ENCODE measurements at places on chromosomes 2 and 18.
A peak's percentile ranks its signal among the peaks of the same experiment; 100 is the strongest.

DNA sequence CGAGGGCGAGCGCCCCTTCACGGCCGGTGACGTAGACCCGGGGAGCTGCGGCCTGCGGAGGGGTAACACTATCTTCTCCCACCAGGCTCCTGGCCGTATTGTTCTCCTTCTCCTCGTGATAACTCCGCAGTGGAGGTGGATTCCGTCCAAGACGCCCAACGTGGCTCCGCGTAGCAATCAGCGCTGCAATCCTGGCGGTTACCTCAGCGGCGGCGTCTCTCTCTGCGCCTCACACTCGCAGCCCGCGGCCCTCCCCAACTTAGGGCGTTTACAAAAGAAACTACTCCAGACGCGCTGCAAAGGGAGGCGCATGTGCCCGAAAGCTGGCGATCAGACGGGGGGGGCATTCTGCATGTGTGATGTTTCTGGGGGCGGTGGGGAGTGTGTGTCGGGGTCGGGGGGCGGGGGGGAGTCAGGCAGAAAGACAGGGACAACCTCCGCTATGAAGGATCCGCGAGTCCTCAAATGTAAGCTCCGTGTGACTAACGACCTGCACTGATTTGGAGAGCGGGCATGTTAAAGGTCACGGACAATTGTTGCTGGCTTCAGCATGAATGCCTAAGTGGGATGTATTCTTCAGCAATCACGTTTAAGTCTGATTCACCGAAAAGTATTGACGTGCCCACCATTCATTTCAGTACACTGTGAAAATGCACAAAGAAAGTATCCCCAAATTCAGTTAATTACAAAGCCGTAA is 1.3 kb upstream of the ZNF516 start:
- peak; percentile 72 for DNase-seq

DNA sequence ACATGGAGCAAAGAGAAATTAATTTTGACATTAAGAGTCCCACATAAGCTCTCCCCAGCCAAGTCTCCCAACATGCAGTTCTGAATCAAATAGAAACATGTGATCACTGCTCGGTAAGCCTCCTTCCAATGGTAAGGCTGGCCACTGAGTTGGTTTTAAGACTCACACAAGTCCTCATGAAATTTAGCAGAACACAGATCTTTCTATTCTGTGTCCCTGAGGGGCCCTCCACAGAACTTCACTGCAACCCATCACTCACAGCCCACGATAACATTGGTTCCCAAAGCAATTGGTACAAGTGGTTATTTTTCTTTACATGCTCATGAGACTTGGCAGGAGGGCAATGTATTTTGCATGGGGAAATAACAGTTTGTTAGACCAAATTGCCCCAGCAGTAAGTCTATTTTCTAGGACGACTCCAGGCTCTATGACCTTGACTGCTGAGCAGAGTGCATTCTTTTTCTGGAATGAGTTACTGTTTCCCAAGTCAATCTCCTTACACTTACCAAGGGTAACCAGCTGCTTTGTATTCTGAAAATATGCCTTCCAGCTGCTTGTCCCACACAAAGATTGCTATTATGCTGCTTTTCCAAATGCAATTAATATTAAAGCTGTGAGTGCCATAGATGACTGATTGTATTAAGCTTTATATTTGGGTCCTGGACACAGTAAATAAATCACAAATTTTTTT is 142.3 kb upstream of the TANK start:
- no peak for DNase-seq

DNA sequence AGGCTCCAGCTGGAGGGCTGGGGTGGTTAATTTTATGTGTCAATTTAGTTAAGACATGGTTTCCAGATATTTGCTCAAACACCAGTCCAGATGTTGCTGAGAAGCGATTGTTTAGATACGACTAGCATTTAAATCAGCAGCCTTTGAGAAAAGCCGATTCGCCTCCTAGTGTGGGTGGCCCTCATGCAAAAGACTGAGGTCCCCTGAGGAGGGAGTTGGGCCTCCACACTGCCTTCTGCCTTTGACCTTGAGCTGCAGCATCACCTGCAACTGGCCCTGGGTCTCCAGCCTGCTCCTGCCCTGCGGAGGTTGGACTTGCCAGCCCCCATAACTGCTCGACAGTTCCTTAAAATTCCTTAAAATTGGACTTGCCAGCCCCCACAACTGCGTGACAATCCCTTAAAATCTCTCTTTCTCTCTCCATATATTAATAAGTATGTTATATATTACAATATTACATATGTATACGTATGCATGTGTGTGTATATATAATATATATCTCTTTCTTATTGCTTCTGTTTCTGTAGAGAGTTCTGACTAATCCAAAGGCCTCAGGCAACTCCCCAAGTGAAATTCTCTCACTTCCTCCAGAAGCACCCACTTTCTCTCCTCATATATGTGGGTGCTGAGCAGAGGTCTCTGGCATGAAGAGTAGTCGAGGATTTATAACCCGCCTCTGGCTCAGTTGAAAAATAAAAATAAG is 14.4 kb downstream of the FBLN7 start:
- DNase-seq, result peak; percentile 45

- DNase-seq, result peak; percentile 69
Observed at GRCh38 chr2:71545572-71546274, 92.4 kb downstream of the DYSF start.

GRCh38 chr2:218465987-218466633 is 47.2 kb downstream of the VIL1 start:
- DNase-seq, result no peak

DNA sequence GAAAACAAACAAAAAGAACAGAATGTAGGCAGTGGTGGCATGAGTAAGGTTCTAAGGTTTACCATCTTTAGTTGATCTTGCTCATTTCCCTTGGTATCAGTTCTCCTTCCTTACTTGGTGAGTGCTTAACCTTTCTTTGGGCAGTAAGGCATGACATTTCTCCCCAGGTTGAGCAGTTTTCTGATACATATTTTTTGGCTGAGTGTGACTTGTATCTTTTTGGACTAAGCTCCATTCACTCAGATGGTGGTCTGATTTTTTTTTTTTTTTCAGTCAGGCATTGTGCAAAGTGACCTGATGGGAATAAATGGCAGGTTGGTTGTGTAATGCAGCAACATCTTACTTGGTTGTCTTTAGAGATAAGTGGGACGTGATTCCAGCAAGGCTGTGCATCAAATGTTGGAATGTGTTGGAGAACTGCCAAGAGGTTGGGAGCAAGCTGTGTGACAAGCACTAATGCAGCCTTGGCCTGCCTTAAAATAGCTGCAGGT is 15.1 kb downstream of the SPTBN1 start:
- no peak for DNase-seq

GRCh38 chr2:234305846-234306245 is 191.0 kb downstream of the ARL4C start:
- no peak for DNase-seq

GRCh38 chr2:46487667-46488335 is 8.4 kb downstream of the TMEM247 start:
- no peak for DNase-seq

GRCh38 chr2:123362671-123363440 is 662.2 kb upstream of the CNTNAP5 start:
- DNase-seq, result no peak

DNA sequence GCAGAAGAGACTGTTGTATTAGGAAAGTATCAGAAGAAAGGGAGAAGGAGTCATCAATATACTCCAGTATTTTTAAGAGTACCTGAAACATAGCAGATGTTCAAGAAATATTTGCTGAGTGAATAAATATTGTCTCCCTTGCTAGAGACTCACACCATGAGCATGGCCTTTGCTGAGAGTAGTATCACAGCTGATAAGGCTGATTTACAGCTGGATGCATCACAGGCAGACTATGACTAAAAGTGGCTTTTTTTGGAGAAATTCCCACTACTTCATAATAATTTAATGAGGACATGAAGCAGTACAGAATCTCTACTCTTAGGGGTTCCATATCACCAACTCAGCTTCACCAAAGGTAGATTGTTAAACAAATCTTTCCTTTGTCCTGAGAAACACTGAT is 373.3 kb downstream of the RBM43 start:
- DNase-seq, result no peak

GRCh38 chr18:78123144-78123909 is 856.3 kb upstream of the SALL3 start:
- DNase-seq, result peak; percentile 39

- no peak for DNase-seq
Observed at GRCh38 chr2:85800586-85800985, 46.8 kb downstream of the ATOH8 start.

DNA sequence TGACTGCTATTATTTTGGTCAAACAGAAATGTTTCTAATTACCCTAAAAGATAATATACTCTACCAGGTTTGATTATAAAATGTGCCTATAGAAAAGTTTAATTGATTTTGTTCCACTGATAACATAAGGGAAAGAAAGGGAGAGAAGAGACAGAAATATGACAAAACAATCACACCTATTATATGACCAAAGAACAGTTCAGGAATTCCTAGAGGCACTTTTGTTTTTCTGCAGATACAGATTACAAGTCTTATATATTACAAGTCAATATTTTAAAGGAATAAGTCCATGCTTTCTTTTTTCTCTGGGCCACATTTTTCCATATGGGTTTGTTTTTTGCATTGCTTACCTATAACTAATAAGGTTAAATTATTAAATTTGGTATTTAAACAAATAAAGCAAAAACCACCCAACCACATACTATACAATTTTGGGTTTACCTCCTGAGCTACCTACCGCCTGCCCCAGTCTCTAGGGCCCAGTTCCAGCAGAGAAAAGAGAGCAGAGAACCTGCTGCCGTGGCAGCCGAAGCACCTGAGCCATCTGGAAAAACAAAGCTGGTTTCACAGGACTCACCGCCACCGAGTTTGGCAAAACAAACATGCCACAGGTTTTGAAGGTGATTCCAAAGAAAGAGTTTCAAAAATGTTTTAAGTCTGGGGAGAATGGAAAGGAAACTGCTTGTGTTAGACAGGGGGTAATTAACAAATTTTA is 92.1 kb downstream of the DYM start:
- DNase-seq, result no peak

DNA sequence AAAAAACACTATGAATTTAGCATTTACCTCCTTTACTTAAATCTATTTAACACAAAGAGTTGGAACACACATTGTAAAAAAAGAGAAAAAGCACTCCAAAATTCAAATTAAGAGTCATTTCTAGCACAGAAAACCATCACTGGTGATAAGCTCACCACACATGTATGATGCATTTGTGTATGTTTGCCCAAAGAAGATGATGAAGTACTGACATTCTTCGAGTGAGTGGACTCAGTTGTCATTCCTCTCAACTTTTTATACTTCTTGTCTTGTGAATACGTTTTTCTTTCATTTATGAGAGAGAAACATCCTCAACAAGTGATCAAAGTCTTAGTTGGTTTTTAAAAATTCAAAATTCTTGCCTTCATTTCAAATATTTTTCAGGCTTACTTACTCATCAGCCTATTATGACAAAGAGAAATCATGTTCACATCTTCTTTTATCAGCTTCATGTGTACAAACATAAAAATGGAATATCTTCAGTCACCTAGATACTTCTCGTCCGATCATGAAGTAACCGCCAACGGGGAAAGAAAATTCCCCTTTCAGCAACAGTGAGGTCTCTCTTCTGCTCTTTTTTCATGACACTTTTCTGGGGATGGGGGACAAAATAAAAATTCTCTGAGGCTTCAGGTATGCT is 1.5 kb downstream of the DSEL start:
- no peak for DNase-seq
